ENCODE measurements at places on chromosomes 1 and 21.

DNA sequence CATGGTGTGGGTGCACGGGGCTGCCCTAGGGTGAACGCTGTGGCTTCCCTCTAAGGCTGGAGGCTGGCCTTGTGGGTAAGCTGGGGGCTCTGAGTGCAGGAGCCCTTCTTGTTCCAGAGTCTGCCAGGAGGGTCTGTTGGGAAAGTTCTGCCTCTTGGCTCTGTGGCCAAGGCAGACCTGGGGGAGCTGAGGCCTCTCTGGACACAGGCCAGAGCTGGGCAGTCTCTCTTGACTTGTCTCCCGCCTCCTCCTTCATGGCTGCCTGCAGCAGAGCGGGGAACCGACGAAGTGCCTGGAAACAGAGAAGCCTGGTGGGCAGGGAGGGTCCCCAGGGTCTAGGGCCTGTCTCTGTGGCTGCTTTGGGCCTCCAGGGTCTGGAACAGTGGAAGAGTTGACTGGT, 30.3 kb upstream of the PEX10 start:
- no peak for DNase-seq

- DNase-seq: no peak
Measured at GRCh38 chr1:175419684-175420517, 227.3 kb upstream of the KIAA0040 start.

- no peak for DNase-seq
Measured at GRCh38 chr1:232012773-232013386, 386.3 kb downstream of the DISC1 start.

- DNase-seq: no peak
Measured at GRCh38 chr1:65388908-65389695, 31.4 kb upstream of the LEPR start.

- DNase-seq: no peak
Measured at GRCh38 chr1:232238009-232238408, 391.9 kb downstream of the SIPA1L2 start.

GRCh38 chr1:163933437-163933836, 611.7 kb downstream of the NUF2 start:
- no peak for DNase-seq

DNA sequence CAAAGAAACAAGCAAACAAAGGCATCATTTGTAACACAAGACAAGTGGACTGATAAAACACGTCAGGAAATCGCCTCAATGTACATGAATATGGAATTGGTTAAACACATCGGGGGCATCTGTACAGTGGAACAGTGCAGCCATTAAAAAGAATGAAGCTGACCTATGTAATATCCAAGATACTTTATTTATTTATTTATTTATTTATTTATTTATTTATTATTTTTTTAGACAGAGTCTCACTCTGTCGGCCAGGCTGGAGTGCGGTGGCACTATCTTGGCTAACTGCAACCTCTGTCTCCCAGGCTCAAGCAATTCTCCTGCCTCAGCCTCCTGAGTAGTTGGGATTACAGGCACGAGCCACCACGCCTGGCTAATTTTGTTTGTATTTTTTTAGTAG, 75.4 kb upstream of the SLC45A1 start:
- no peak for DNase-seq

DNA sequence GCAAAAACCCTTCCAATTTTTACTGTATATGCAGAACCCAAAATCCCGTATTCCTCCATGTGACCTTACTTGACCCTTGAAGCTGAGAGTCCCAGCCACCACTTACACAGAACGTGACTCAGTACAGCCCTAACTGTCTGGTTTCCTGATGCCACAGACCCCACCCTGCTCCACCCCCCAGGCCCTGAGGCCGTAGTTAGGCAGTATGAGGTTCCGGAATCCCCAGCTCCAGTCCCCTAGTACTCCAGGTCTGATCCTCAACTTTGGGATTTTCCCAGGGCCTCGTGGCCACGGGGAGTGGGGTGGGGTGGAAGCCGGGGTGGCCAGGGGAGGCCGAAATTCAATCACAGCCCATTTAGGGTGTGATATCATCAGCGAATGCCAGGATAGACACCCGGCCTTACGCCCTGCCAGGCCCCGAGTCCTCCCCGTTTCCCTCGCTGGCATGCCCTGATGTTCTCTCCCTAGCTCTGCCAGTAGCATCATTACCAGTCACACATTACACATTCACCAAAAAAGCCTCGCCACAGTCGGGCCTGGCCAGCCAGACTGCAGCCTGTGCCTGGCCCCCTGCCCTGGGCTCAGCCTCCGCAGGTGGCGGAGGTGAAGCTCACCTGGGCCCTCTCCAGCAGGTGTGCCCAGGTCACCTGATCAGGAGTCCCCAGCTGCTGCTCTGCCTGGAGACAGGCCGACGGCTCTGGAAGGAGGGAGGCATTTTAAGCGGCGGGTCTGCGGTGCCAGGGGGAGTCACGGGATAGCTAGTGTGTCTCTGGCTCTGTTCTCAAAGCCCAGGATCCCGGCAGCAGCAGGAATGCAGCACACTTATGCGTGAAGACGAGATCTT, 70.8 kb downstream of the SCCPDH start:
- DNase-seq: no peak

GRCh38 chr1:71232786-71233185, 152.0 kb upstream of the ZRANB2 start:
- DNase-seq: no peak

DNA sequence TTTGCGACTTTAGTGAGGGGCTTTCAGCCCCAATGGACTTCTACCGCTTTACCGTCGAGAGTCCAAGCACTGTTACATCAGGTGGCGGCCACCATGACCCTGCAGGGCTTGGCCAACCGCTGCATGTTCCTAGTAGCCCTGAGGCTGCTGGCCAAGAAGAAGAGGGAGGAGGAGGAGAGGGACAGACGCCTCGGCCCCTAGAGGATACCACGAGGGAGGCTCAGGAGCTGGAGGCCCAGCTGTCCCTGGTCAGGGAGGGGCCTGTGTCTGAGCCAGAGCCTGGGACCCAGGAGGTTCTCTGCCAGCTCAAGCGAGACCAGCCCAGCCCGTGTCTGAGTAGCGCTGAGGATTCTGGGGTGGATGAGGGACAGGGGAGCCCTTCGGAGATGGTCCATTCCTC, 8.6 kb upstream of the SLC25A34 start:
- DNase-seq: no peak

- DNase-seq: no peak
Measured at GRCh38 chr1:2981388-2981787, 39.9 kb upstream of the ACTRT2 start.

GRCh38 chr1:110873856-110874255, 908 bp downstream of the CD53 start:
- no peak for DNase-seq

DNA sequence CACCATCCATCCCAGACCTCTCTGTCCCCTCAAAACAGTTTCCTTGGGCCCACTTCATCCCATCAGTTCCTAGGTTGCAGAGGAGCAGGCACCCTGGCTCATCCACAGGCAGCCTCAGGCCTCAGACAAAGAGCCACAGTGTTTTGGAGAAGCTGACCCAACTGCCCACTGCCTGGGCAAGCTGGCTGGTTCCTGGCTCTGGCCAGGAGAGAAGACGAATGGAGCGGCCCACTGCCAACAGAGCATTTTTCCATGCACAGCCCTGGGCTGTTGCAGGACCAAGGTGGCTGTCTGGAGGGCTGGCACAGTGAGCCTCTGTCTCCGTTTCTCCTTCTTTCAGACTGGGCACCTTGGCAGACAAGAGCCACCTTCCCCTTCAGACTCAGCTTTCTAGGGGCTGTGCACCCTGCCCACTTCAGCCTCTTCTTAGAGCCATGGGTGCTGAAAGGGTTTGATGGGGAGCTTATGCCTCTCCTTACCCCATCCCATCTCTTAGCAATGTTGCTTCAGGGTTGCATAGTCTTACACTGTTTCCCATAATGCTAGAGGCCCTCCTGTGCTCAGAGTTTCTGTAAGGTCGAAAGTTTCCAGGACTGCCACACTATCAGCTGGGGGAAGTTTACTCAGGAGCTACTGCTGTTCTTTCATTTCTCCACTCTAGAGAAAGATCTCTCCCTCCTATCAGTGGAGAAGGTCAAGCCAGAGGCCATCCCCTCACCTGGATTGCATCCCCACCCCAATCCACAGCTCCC, 973 bp downstream of the FMOD start:
- no peak for DNase-seq

GRCh38 chr1:183735069-183735860, 69.7 kb upstream of the RGL1 start:
- no peak for DNase-seq

- no peak for DNase-seq
Measured at GRCh38 chr1:5551274-5551975, 440.8 kb downstream of the NPHP4 start.

DNA sequence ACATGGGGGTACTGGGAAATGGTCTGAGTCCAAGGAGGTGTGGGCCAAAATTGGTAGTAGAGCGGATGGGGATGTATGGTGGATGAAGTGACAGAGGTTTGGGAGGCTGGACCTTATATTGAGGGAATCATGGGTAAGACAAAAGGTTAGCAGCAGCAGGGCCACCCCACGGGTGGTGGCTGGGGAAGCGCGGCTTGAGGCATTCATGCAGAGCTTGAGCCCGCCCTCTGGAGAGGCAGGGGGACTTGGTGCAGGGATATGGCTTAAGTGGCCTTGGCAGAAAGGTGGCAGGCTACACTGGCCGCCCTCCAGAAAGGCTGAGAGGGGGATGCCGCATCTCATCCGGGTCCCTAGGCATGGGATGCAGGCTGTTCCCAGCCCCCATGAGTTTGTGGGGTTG, 31.5 kb downstream of the HMGB4 start:
- no peak for DNase-seq

DNA sequence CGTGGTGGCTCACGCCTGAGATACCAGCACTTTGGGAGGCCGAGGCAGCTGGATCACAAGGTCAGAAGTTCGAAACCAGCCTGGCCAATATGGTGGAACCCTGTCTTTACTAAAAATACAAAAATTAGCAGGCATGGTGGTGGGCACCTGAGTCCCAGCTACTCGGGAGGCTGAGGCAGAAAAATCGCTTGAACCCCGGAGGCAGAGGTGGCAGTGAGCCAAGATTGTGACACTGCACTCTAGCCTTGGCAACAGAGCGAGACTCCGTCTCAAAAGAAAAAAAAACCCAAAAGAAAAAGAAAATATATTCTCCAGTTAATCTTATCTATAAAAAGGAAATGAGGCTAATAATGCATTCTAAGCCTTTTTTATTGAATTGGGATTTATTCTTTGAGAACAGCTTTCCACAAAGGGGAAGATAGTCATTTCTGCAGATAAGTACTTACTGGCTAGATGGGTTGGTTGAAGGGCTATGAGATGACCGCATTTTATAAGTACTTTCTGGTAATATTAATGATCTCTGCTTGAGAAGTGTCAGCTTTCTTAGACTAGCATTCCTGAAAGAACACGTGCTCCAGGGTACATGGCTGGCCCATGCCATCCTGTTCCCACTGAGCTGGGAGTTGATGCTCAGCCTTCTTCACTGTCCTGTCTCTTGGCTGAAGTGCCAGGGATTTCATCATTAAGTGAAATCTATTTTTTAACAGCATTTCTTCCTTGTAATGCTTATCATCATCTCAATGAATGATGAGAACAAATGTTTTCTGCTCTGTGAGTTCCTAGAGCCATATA, 57.9 kb downstream of the SASS6 start:
- no peak for DNase-seq

GRCh38 chr1:93446837-93447451, 974 bp upstream of the FNBP1L start:
- DNase-seq: no peak

DNA sequence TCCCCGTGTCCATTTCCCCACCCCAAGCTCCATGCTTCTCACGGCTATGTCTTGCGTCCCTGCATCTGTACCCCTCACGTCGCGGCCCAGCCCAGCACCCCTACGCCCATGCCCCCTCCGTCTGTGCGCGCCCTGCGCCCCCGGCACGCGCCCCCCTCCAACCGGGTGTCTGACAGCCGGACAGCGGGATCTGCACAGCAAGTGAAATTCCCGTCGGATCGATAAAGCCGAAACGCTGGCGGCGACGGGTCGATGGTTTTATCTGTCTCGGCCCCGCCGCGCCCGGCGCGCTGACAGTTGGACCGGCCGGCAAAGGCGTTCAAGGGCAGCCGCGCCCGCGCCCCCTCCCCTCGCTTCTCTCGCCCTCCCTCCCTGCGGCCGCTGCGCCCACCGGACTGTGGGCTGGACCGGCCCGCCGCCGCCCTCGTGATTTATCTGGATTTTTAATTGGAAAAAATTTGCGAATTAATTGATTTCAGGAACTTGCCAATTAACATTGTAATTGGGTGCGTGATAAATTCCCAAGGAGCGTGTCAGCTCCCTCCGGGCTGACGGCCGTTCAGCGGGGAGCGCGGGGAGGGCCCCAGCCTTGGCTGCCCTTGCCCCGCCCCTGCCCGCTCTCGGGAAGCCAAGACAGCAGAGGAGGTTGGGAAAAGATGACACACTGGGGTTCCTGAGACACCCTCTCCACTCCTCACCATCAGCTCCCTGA, 57.1 kb downstream of the TMEM53 start:
- DNase-seq: no peak

GRCh38 chr1:6490181-6491080, 1.0 kb downstream of the PLEKHG5 start:
- peak; percentile 77 for DNase-seq

GRCh38 chr1:36585569-36586548, 103.1 kb upstream of the CSF3R start:
- no peak for DNase-seq

DNA sequence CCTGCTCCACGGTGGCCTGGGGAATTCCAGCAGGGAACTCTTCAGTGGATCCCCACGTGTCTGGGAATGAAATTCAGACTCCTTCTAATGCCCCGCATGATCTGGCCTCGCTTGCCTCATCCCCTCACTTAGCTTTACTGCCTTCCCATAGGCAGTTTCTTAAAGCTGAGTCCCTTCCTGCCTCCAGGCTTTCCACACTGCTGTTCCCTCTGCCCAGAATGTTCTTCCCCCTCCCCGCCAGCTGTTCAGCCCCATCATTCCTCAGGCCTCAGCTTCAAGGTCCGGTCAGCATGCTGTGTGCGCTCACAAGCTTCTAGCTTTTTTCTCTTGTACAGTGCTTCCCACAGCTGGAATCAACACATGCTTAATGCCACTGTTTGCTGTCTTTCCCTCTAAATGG, 54.9 kb upstream of the WASF2 start:
- DNase-seq: no peak

DNA sequence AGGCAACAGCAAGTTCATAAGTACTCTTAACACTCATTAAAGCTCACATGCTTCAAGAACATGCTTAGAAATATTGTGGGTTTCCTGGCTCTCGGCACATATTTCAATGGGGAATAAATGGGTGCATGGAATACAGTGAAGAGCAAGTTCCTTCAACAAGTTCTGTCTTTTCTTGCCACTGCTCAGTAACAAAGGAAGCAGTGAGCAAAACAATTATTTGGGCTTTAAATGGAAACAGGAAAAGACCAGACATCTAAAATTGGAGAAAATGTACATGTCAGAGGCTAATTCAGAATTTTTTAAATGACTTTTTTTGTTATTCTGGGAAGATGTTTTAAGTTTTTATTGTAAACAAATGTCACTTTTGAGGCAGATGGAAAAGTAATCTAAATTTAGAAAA, 478.7 kb downstream of the SETD4 start:
- DNase-seq: no peak

GRCh38 chr1:181893937-181894336, 167.6 kb downstream of the ZNF648 start:
- DNase-seq: no peak
